ENCODE measurements at places on chromosomes 7 and 10.

DNA sequence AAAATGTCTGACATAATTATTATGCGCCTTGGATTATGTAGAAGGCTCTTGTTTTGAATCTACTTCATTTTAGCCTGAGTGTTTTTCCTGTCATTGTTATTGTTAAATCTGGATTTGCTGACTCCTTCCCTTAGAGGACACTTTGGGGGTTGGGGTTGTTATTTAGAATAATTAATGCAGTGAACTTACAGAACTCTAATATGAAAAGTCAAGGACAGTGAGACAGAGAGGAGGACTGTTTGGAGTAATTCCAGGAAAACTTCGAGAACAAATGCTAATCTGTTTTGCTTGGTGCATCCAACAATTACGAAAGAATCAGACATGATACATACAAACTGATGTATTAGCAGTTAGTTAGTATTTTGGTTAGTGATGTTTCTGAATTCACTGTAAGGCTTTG is 146.1 kb downstream of the ABCA13 start:
- DNase-seq = no peak

DNA sequence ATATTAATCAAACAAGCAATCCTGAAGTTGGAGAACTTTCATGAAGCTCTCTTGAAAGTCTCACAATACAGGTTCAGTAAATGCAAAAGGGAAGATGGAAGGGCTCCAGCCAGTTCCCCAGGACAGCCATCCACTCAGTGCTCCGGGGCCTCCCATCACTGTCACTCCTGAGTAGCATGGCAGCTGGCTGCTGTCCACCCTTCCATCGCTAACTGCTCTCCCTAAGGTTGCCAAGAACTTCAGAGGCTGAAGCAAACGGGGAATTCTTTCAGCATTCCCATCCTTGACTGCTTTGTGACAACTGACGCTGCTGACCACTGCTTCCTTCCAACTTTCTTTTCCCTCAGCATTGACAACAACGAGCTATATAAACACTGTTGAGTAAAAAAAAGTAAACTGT is 69.1 kb downstream of the VPS41 start:
- no peak for DNase-seq

- no peak for DNase-seq
Observed at GRCh38 chr10:78148961-78149612, 115.4 kb downstream of the RPS24 start.

DNA sequence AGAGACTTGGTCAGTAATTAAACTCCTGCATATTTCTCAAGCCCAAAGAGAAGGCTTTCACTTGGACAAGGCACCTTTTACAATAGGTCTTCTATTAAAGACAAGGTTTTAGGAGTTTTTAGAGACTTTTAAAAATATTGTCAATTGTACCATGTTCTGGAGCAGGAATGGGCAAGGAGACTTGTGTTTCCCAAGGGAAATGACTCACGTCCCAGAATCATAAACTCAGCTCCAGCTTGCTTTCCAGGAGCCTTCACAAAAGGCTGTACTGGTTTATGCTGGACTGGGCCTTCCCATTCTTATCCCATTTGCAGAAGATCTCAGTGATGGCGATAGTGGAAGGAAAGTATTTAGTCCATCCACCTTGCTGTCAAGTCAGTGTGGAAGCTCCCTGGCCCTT is 7.8 kb upstream of the GLI3 start:
- DNase-seq = no peak

DNA sequence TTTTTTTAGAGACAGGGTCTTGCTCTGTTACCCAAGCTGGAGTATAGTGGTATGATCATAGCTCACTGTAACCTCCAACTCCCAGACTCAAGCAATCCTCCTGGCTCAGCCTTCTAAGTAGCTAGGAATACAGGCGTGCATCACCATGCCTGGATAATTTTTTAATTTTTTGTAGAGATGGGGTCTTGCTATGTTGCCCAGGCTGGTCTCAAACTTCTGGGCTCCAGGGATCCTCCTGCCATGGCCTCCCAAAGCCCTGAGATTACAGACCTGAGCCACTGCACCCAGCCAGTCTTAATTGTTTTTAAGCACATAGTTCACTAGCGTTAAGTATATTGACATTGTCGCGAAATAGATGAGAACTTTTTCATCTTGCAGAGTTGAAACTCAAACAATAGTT is 2.0 kb downstream of the SUPV3L1 start:
- DNase-seq = no peak

DNA sequence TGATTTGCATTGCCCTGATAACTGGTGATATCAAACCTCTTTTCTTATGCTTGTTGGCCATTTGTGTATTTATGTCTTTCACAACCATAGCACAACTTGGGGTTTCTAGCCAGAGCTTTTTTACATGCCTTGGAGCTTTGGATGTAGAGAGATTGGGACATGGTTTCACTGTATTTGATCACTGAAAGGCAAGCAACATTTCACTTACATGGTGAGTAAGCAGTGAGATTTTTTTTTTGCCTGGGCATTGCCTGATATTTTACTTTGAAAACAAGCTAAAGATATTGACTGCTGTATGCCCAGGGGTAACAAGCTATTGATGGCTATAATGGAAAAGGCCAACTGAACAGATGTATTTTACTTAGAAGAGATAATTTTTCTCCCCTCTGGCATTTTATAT is 259.0 kb downstream of the PHTF2 start:
- no peak for DNase-seq

DNA sequence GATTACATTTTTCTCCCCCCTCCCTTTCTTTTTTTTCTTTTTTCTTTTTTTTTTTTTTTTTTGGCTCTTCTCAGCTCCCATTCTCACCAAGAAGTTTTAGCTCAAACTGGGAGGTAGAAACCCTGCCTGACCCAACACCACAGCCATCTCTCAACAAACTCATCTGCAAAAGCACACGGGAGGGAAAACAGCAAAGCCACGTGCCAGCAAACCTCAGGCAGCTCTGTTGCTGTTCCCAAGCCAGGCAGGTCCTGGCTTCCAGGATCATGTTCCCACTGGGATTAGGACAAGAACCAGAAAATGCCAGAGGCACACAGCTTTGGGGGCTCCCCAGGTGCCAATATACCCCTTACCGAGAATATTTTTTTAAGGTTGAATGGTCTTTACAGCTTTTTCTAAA is 56.7 kb downstream of the ITIH5 start:
- no peak for DNase-seq

- no peak for DNase-seq
Observed at GRCh38 chr7:1225441-1226185, 7.1 kb upstream of the UNCX start.

DNA sequence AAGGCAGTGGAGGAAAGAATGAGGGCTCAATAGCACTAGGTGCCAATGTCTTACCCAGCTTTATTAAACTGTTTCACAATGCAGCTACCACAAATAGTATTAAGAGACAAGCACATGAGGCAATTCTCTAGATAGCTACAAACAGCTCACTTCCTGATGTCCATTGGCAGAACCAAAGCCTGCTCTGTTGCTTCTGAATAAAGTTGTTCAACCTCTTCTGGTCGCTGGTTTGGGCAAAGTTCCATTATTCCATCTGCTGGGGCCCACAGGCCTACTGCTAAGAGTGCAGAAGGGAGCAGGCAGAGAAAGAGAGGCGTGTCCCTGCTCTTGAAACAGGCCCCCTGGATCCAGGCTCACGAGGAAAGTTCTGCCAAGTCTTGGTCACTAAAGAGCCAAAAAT is 173.9 kb downstream of the ZNF438 start:
- no peak for DNase-seq

Measured in posterior cingulate gyrus (tissue), 11 donors.